ENCODE measurements at places on chromosomes 11 and 22.

DNA sequence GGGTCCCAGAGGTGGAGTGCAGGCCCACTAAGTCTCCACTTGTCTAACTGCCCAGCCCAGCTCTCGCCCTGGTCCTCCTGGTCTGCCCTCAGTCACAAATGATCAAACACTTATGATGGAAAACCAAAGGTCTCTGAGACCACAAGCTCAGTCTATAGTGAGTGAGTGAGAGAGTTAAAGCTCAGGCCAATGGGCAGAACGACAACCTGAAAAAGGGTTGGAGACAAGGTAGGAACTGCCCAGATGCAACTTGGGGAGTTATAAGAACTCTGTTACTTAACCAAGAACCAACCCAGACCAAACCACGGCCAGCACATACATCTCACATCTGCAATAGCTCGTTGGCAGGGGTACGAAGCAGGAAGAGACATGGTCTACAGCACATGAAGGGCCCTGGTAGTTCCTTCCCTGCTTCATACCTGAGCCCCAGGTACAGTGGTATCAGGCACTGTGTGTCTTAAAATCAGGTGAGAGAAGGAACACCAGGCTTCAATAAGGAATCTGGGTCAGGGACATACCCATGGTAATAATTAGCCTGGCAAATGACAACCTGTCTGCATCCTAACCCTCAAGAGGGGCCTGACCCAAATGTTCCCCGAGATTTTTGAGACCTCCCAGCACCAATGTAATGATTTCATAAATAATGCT lies 35.7 kb downstream of the SERPIND1 start:
- DNase-seq: no peak

DNA sequence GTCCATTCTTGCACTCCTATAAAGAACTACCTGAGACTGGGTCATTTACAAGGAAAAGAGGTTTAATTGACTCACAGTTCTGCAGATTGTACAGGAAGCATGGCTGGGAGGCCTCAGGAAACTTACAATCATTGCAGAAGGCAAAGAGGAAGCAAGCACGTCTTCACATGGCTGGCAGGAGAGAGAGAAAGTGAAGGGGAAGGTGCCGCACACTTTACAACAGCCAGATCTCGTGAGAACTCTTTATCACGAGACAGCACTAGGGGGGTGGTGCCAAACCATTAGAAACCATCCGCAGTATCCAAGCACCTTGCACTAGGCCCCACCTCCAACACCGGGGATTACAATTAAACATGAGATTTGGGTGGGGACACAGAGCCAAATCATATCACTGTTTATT lies 19.4 kb upstream of the POLA2 start:
- DNase-seq: no peak

DNA sequence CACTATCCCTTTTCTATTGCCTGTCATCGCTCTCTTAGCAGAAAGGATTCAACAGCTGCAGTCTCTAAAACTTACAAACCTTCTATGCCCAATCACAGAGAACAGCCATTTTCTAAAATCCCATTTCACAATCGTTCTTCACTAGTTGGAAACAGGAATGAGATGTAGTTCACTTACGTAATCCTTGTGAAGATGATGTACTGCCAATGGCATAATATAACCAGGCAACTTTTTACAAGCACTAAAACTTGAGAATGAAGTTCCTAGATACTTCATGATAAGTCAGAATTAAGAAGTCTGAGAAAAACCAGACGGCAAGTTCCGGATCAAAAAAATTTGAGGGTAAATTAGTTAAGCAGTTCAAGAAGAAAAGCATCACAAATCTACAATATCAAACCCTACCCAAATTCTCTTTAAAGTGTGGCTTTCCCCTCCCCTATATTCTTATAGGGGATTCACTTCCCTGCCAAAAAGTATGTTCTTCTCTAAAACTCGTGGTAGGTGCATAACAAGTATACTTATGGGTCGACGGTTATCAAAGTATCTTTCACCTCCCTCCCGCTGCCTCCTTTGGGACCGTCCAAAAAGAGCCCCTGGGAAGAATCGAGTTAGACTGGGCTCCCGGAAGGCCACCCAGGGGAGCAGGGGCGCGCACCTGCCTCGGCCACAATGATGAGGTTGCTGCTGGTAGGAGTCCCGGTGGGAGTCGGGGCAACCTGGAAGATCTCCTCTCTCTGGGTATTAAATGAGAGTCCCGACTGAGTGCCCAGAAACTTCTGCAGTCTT lies 666 bp downstream of the MSANTD4 start:
- DNase-seq: no peak

DNA sequence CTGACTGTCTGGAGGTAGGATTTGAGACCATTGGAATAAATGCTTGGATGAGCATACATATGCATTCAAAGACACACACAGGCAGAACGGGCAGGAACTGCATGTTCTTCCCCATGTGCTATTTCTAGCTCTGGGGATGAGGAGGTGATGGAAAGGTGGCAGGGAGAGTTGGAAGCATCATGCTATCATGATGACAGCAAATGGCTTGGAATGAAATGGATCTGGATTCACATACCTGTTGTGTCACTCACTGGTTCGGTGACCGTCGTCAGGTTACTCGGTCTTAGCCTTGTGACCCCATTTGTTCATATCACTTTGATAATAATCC lies 627.9 kb upstream of the KIRREL3 start:
- DNase-seq: no peak

DNA sequence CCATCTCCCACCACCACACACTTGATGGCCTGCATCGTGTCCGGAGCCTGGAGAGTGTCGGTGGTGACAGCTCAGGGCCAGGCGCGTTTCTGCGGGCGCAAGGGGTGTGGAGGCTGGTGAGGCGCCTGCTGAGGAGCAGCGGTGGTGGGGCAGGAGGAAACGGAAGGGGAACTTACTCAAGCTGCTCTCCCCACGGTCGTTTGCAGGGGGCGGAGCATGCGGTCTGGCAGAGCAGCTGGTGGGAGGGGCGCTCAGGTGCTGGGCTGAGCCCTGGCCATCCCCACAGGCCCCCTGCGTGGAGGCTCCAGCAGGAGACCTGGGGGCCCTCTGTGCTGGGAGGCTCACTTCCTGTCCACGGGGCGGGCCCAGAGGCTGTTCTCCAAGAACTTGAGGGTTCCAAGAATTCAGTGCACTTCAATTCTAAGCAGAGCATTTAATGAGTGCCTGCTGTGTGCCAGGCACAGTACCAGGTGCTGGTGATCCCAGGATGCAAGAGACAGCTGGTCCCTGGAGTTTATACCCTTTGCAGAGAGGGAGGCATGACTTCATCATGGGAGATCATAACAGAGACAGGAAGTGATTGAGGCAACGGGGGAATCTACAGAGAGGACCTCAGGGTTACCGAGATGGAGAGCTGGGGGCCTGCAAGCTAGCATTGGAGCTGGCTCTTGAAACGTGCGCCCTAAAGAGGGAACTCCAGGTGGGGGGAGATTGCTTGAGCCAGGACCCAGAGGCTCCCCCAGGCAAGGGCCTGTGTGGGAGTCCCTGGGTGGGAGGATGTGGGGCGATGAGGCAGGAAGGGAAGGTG lies at the start of gene RAC2:
Gene RAC2 (minus strand): TSS at position 156 of the 808 bp plus-strand sequence. CDS start 121 bp downstream, at position 35.
- DNase-seq: peak; percentile 96

DNA sequence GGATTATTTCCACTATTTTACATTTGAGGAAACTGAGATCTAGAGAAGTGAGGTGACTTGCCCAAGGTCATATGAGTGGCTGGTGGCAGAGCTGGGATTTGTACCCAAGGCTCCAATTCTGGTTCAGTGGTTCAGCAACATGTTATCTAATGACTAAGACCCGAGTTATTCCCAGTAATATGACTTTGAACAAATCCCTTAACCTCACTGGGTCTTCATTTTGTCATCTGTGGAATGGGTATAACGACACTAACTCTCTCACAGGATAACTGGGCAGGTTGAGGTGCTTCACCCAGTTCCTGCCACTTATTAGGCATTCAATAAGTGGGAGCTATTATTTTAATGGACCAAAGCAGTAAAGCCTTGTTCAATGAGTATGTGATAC lies 489 bp upstream of the OR2AT4 start:
- DNase-seq: no peak

DNA sequence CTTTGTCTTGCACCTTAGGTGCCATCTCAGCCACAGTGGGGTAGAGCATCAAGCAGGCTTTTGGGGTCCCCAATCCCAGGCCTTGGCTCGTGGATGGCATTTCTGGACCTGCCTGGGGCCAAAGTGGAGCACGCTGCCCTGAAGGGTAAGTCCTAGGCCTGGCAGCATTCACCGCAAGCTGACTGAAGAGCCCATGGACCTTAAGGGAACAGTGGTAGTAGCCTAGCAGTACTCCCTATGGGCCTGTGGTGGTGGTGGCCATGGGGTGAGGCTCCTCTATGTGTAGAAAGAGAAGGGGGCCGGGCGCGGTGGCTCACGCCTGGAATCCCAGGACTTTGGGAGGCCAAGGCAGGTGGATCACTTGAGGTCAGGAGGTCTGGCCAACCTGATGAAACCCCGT lies 36.9 kb downstream of the PIWIL3 start:
- DNase-seq: no peak

GRCh38 chr22:37068859-37069258 lies 17.3 kb downstream of the KCTD17 start:
- DNase-seq: no peak

DNA sequence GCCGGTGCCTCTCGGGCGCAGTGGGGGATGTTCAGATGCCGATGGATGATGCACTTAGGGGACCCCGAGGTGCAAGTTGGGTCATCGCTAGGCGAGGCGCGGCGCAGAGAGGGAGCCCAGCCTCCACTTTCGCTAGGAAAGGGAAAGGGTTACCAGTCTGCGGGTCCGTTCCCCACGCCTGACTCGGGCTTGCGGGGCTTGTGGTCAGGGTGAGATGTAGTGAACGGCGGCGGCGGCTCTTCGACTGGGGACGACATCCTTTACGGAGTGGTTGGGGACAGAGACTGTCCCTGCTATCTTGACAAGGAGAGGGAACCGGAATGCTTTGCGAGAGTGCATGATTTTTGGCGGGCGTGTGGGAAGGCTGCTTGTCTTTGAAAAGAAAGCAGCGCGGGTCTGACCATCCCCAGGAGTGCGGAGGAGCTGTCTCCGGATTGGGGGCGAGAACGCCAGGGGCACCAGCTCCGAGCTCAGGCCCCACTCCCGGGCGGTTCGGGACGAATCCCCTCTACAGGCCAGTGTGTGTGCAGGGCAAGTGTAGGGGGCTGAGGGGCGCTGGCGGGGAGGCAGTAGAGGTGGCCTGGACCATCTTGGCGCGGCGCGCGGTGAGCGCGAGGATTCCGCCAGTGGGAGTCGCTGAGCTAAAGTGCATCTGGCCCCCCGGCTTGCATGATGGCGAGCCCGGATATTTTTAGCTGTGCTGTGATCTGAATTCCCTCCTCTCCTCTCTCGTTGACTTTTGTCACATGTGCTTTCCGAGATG lies 1.1 kb downstream of the FAT3 start:
- DNase-seq: no peak

DNA sequence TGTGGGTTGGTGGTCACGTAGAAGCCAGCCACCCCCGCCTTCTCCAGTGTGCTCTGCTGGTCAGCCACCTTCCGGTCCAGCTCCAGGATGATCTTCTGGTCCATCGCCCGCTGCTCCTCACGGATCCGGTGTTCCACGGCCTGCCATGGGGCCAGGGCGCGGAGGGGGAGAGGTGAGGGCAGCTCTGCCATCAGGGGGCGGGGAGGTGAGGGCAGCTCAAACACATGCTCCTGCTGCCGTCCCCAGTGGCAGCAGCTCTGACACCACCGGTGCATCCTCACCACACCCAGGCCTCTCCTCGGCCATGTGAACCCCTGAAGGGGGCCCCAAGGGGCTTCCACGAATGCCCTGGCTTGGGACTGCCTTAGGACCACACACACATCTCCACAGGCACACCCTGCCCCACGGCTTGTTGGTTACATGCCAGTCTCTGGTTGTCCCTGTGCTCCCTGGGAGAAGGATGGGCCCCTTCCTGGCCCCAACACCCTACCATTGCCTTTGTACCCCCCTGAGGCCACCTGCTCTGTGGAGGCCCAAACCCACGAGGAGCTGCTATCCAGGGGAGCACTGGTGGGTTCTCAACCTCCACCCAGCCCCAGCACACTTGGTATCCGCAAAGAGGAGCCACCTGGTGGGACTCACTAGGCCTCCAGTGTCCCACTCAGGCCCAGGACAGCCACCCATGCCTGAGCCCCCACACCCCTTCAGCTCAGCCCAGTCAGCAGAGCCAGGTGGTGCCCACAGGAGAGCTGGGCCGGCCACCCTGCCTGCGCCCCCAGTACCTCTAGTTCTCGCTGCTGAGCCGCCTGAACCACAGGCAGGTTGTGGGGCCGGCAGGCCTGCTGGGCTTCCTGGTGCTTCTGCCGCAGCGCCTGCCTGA lies 4.3 kb downstream of the DGCR6L start:
- no peak for DNase-seq

DNA sequence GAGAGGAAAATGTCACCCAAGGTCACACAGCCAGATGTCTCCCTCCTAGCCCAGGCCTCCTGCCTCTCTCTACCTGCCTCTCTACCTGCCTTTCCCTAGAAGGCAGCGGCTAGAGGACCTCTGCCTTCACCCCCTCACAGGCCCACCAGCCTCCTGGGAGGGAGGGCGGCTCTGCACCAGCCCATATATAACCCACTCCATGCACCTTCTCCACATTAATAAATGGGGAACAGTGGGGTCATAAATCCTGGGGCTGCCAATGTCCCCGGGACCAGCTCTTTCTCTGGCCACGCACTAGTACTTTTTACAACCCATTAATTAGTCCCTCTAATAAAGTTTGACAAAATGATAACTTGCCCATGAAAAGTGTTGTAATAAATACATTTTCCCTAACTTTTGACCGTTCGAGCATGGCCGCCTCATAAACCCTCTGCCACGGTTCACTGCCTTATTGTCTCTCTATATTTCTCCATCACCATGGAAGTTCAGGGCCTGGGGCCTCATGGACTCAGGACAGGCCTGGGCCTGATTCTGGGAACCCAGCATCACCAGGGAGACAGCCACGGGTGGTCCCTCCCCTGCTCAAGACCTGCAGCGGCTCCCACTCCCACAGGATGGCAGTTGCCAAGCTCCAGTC lies 102.1 kb downstream of the MN1 start:
- DNase-seq: no peak

DNA sequence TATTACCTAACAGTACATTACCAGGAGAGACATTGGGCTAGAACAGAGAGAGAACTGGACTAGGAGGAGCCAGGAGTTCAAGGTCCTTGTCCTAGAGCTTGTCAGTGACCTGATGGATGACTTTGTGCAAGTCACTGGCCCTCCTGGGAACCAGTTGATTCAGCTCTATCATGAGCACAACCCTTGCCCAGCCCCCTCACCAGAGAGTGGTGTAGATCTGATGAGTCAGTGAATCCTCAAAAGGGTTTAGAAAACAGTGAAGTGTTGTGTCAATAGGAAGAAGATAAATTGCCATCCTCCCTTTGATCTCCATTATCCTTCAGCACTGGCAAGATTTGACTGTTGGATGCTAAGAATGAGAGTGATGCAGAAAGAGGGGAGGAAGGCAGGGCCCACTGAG lies 24.3 kb downstream of the NEU3 start:
- DNase-seq: no peak

DNA sequence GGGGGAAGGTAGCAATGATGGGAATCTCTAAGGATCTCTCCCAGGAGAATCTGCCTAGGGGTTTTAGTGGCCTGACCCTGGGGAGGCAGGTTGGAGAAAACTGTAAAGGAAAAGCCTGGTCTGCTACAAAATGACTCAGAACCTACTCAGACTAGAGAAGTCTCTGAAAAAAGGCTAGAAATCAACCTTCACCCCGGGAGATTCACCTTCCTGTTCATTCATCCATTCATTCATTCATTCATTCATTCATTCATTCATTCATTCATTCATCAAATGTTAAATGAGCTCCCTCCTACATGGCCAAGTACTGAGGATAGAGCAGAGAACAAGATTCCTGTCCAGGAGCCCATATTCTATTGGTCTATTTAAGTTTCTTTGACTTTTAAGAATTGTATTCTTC lies 8.9 kb upstream of the ANKK1 start:
- DNase-seq: no peak
